ENCODE measurements at places on chromosomes 13 and 19.
A peak's percentile ranks its signal among the peaks of the same experiment; 100 is the strongest.

DNA sequence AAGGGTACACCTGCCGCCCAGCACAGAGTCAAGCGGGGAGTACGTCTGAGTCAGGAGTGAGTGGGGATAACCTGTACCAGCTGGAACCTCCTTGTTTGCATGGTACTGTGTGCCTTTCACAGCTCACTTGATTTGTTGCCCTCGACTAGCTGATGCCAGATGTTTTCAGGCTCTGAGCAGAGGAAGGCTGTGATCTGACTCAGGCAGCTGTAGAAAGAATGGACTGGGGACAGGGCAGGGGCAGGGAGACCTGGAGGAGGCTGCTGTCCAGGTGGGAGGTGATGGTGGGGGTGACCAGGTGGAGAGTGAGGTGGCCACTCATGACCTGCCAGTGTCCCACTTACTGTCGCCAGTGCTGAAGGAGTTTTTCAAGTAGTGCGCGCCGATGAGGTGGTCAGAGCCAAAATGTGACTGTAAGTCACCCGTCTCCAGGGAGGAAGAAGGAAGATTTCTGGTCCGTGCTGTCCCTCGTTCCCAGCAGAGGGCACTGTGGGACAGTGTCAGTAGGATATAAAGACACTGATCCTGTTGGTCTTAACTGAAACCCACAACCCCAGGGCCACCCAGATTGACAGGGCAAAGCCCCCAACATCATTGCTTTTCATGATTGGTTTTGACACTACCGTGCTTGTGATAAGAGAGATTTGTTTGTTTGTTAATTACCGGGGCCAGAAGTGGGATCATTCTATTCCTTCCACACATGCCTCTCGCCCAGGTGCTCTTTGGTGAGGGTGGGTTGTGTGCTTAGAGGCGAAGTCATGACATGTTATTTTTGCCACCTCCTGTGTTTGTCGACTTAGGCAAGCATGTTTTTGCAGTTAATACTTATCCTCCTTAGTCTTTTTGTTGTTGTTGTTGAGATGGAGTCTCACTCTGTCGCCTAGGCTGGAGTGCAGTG, 128.4 kb downstream of the DPF1 start:
- peak; percentile 56 for DNase-seq

DNA sequence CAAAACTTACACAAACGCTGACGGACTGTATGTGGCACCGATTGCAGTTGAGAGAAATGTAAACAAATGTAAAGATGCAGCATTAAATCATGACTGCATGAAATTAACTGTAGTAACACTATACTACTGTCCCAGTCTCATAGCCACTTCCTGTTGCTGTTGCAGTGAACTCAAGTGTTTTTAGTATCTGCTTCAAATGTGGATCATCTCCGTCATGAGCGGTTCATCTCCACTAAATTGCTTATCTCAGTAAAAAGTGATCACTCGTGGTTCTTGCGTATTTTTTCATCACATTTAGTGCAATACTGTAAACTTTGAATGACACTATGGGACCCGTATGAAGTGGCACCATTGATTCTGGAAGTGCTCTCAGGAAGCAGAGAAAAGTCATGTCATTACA, 60.3 kb upstream of the RNF113B start:
- no peak for DNase-seq

- DNase-seq: no peak
These were observed 21.9 kb downstream of the ZSWIM4 start for GRCh38 chr19:13817018-13817614.

DNA sequence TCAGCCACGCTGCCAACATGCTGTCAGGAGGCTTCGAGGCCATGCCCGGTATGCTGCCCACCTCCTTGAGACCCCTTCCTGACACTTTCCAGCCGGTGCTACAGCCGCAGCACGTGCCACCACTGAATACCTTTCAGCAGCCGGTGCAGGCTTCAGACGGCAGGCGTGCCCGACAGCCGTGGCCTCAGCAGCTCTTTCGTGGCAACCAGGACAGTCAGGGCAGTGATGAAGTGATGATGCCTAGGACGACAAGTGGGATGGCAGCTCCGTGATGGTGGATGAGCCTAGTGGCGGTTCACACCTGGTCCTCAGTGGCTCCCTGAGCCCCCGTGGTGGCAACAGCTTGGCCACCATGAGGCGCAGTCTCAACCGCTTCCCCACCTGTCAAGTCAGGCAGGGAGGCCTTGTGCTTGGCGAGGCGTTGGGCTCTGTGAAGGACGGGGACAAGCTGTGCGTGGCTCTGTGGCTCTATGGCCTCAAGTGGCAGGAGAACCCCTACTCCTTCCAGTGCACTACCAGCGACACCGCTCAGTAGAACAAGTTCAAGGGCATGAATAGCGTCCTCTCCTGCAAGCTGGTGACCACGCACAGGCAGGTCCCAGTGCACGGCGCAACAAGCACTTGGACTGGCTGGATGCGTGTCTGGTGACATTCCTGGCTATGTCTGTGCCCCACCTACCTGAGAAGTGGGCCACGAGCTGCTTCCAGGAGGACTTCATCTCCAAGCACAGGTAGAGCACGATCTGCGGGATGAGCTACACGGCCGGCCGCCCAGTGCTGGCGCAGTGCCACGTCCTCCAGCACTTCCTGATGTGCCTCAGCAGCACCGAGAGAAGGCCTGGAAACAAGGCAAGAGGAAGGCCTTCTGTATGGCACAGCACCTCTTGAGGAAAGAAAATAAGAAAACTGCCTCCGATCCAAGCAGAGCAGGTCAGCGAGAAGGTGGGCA, 18.2 kb upstream of the ZNF14 start:
- no peak for DNase-seq

GRCh38 chr19:31214086-31214485, 135.2 kb downstream of the TSHZ3 start:
- no peak for DNase-seq

DNA sequence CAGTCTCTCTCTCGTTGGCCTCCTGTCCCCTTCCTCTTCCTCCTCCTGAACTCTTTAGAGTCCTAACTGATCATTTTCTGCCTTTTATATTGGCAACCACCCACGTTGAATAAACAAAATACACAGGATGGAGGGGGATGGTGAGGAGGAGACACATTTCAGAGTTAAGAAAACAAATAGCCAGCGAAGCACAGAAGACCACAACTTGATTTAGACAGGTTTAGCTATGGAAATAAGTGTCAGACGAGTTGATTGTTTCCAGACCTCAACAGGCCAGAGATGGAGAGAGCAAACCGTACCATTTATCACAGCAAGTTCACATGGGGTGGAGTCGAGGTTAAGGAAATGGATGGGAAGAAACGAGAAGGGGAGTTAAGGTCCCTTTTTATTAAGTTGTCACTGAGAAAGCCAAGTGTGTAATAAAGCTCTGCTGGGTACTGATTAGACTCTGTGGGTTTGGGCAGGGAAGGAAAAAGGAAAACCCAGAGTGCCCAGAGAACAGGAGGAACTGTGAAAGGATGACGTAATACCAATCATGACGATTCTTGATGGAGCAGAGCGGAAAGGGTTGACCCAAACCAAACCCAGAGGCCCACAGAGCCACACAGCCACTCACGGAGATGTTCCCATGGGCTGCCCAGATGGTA, 11.1 kb upstream of the SERP2 start:
- DNase-seq: no peak

DNA sequence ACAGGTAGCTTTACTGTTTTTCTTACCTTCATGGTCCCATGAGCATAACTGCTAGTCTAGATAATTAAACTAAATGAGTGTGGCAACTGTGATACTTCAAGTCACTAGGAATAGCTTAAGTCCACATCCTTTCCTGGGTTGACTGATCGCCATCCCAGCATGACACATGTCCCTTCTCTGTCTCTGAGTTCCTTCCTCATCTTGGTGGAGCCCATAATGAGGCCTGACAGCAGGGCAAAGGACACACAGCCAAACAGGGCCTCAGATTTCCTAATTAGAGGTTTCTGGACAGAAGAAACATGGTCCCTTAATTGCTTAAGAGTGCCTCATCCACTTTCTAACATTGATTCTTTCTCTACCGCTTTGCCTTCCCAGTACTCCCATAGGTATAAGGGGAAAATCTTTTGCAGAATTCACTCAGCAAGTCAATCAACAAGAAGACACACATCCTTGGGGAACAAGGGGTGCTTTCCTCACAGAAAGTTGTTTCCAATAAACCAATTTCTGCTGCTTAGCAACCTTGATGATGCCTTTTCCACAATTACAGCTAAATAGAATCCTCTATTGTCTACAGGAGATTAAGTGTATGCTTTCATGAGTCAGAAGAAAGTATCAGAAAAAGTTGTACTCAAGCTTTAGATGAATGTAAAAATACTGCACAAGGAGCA, 208.3 kb upstream of the SERP2 start:
- no peak for DNase-seq

DNA sequence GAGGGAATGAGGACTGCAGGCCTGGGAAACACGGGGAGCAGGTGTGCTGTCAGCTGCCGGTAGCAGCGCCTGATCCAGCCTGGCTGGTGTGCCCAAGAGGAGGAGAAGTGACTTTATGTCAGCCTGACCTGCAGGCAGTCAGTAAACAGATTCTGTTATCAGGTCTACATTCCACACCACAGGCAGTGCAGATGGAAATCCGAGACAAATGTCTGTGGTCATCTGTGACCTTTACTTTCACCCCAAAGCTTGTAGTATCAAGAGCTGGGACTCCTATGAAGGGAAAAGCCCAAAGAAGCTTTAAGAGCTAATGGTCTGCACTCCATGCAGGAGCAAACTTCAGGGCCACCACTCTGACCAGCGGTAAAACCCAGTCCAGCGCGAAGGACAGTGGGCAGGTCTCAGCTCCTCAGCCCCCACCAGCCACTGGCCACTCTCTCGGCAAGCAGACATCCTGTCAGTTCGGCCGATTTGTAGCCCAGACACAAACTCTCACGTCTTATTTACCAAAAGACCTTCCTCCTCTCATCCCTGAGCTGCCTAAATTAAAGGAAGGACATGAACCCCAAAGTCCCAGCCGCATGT, 7.7 kb downstream of the EPS15L1 start:
- DNase-seq: no peak

GRCh38 chr13:41622432-41623429, 165.4 kb downstream of the RGCC start:
- DNase-seq: no peak

DNA sequence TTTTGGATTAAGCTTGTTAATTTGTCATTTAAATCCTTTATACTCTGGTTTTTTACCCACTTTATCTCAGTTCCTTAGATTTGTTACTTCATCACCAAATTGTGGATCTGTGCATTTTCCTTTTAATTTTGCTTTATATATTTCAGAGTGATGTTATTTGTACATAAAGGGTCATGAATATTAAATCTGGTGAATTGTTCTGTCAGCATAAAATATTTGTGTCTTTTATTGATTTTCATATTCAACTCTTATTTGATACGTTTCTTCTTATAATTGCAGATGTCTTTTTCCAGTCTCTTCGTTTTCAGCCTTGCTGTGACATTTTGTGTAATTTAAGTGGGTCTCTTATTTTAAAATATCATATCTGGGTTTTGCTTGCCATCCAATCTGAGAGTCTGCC, 4.7 kb downstream of the SETDB2 start:
- no peak for DNase-seq

GRCh38 chr13:106118996-106119395, 416.5 kb downstream of the EFNB2 start:
- no peak for DNase-seq

GRCh38 chr13:94325650-94326049, 153.8 kb downstream of the DCT start:
- no peak for DNase-seq

DNA sequence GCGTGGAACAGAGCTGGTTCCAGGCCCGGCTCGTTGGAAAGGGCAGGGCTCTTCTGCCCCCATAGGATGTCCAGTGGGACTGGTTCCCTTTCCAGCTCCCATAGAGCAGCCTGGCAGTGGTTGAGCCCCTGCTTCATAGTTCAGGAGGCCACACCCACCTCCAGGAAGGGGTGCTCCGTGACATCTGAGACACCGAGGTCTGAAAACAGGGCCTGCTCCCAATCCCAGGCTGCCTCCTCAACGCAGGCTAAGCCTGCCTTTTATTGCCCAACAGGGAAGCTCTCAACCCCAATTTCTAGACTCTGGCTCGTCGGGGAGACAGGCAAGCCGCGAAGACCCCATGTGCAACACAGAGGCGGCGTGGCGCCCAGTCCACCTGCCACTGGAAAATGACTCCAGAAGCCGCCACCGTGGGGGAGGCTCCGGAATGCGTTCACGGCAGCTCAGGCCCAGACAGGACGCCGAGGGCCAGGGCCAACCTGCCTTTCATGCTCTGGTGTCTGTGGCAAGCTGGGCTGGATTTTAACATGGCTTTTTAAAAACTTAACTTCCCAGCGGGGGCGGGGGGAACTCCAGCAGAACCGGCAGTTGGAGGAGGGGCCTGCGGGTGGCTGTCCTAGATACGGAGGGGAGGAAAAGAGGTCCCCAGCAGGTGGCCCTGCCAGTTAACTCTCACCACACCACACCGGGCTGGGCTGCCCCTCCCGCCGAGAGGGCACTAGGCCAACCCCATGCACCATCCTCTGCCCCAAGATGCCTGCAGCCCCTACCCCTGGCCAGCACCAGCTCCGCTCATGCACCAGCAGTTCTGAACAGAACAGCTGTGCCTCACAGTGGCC, 17.9 kb upstream of the TINCR start:
- no peak for DNase-seq

- peak; percentile 22 for DNase-seq
These were observed 484 bp downstream of the IL11 start for GRCh38 chr19:55369653-55370304.

- DNase-seq: no peak
These were observed 8.3 kb downstream of the FPR1 start for GRCh38 chr19:51743405-51743804.

DNA sequence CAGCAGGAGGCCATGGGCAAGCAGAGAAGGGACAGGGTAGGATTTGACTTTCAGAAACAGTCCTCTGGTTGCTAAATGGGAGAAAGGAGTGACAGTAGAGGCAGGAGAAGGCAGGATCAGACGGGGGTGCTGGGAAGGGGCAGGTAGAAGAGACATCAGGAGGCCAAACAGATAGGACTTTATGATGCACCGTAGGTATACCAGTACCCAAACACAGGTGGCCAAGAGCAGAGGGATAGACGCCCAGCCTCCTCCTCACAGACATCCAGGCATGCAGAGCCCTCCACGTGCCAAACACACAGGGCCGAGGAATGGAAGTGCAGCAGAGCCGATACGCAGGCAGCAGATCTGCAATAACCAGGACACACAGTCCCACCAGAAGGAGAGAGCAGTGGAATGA, 1.3 kb upstream of the AXL start:
- DNase-seq: no peak

GRCh38 chr13:20197361-20197834, 4.7 kb upstream of the GJB2 start:
- peak; percentile 21 for DNase-seq

GRCh38 chr13:106526738-106527444, 8.6 kb downstream of the EFNB2 start:
- no peak for DNase-seq

DNA sequence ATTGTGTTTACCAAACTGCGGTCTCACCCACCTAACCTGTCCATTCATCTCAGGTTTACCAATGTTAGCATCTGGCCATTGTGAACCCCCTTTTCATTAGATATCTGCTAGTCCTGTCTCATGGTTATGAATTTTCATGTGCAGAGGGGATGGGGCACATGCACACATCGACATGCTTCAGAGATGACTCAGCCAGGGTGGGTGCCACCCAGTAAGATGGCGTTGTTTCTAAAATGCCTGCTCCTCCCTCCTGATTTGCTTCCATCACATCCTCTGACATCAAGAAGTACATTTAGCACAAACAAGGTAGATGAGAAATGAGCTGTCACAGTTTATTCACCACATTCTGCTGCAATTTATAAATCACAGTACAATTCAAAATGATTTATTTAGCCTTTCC, 51.3 kb downstream of the GPALPP1 start:
- DNase-seq: no peak

Data from NCI-H460 (cell line).